ENCODE measurements at places on chromosomes 4 and X.

DNA sequence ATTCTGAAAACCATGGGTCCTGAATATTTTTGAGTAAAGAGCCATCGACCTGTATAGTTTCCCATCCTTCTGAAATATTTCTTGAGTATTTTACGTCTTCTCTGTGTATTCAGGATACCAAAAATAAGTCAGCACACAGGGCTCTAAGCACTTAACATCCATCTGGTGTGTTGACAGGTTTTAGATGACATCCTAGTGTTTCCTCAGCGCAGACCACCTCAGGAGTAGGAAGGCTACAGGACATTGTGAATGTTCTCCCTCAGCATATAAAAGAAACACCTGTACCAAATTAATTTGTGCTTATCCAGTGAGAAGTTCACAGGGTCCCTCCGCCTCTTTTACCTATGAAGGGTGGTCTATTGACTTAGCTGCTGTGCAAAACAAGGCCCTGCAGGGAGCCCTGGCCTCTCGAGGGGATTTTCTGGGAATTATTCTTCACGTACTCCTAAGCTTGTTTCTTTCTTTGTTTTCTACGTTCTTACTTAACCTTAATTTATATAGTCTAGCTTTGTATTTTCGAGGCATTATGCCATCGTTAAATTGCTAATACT is 241.8 kb downstream of the FBXO8 start:
- DNase-seq, result no peak

GRCh38 chr4:121614101-121614500 is 82.7 kb downstream of the ANXA5 start:
- DNase-seq, result no peak

DNA sequence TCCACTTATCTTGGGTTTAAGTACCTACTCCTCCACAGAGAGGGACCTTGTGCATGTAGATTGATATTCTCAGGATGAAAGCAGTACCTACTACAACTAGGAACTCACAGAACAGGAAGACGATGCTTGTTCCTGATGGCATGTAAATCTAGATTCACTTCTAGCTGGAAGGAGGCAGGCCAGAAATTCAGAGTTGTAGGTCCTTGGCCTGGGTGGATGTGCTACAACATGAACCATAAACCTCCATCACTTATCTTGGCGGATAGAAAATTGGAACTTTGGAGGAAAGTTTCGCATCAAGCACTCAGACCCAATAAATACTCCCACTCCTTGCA is 9.3 kb upstream of the SMIM20 start:
- no peak for DNase-seq

DNA sequence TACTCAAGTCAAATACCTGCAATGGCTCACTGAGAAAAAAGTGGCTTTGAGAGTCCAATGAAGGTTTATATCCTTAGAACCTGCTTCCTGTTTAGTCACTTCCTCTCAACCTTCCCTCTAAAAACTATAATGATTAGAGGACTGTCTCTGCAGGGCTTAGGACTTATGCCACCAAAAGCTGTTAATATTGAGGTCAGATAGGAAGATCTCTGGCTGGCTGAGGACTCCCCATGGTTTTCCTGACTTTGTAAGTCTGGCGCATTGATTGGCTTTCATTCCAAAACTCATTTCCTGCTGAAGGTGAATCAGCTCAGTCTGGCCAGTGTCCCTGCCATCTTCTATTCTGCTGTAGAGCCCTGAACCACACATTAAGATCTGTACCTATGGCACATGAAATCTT is 140.9 kb upstream of the ANK2 start:
- no peak for DNase-seq

DNA sequence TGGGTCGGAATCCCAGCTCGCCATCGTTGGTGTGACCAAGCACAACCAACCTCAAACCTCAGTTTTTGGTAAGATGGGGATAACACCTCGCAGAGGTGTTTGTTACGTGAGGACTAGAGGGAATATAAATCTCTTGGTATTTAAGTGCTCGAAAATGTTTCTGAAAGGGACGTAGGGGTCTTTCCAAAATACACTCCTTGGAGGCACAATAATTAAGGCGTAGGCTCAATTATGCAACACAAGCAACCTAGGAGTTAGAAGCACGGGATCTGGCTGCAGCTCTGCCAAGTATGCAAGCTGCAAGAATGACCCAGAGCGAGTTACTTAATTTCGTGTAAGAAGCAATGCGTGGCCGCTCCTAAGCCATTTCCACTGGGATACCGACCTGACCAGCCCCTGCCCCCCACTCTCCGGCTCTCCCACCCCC is 552 bp downstream of the ADH5 start:
- no peak for DNase-seq

DNA sequence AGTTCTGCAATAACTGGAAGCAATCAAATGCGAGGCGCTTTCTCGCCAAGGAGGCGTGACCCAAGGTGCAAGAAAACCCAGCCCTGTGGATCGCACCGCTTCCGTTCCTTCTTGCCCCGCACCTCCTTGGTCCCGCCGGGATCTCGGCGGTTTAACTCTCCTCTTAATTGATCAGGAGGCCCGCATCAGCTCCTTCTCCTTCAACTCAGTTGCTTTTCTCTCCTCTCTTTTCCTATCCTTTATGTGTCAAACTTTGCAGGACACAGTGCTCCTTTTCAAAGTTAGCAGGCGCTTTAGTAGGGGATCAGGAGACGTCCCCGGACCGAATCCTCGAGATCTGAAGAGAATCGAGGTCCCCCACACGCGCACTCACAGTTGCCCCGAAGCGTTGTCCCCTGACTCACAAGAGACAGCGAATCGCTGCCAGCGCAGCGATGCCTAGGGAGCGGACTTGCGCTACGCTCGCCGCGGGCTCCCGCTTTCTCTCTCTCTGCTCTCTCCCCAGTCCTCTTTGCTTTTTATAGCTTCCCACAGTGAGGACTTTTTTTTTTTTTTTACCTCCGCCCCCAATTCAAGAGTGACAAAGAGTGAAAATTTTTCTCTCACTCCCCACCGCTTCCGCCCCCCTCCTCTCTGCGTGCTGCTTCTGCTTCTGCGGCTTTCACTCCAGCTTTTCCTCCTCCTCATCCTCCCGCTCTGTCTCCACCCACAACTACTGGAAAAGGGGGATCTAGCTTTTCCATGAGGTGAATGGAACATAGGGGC is at the start of gene DKK2:
TSS of gene DKK2 (minus strand) at position 495 of the 765 bp plus-strand sequence. CDS start 722 bp downstream, outside the sequence.
- no peak for DNase-seq

DNA sequence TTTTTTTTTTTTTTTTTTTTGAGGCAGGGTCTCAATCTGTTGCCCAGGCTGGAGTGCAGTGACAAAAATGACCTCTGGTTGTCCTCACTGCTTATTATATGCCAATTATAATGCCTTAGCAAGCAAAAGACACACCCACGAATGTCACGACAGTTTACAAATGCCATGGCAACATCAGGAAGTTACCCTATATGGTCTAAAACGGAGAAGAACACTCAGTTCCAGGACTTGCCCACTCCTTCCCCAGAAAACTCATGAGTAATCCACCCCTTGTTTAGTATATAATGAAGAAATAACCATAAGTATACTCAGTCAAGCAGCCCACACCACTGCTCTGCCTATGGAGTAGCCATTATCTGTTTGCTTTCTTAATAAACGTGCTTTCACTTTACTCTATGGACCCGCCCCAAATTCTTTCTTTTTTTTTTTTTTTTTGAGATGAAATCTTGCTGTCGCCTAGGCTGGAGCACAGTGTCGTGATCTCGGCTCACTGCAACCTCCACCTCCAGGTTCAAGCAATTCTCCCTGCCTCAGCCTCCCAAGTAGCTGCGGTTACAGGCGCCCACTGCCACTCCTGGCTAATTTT is 106.2 kb downstream of the SMIM20 start:
- no peak for DNase-seq

- DNase-seq, result no peak
Observed at GRCh38 chrX:69216446-69216845, 51.2 kb upstream of the PJA1 start.

GRCh38 chr4:26288355-26288909 is 32.4 kb upstream of the RBPJ start:
- DNase-seq, result no peak

Data from NCI-H524 treated with DMSO at 0.1 percent for 48 hours (cell line).